ENCODE measurements at places on chromosomes 12 and 14.
A peak's percentile ranks its signal among the peaks of the same experiment; 100 is the strongest.

GRCh38 chr12:3222979-3223378, 145.8 kb downstream of the TSPAN9 start:
- DNase-seq = no peak

DNA sequence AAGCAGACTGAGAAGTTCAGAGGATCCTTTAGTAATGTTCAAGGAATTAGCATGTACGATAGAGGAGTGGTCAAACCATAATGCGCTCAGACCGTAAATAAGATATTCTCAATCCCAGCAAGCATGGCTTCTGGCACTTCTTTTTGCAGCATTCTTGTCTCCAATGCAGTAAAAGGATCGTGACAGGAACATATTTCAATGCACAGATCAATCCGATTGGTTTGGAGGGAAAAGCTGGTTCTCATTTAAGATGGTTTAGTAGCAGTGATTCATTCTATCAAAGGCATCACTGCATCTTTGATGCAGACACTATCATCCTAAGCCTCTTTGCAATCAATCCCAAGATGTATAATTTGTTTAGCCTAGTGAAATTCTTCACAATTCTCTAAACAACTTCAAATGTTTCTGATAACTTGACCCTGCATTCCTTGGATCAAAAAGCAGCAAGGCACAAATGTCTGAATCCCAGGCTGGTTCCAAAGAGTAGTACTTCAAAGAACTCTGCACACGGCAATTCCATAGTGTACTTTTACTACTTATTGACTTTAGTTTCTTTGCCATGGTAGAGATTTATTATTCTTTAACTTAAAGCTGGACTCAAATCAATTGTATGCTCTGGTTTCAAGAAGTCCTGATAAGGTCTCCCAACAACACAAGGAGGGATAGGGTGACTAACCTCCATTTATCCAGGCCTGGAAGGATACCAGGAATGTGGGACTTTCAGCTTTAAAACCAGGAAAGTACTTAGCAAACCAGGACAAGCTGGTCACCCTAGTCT, 96.8 kb upstream of the MDM1 start:
- DNase-seq = no peak

GRCh38 chr12:22518060-22518719, 26.2 kb downstream of the C2CD5 start:
- DNase-seq = peak; percentile 27

- no peak for DNase-seq
Observed at GRCh38 chr12:6757028-6757690, 4.2 kb upstream of the MLF2 start.

GRCh38 chr14:53603994-53604393, 352.6 kb downstream of the BMP4 start:
- no peak for DNase-seq

GRCh38 chr12:50166799-50167048, 445 bp downstream of the CERS5 start:
- DNase-seq = no peak

- no peak for DNase-seq
Observed at GRCh38 chr12:64610660-64611340, 505 bp downstream of the RASSF3 start.

DNA sequence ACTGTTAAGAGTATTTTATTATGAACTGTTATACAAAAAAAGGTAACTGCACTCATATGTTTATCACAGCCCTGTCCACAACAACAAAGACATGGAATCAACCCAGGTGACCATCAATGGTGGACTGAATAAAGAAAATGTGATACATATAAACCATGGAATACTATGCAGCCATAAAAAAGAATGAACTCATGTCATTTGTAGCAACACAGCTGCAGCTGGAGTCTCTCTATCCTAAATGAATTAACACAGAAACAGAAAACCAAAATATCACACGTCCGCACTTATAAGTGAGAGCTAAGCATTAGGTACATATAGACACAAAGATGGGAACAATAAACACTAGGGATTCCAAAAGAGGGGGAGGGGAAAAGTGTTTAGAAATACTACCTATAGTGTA, 95.8 kb downstream of the BCAT1 start:
- no peak for DNase-seq

DNA sequence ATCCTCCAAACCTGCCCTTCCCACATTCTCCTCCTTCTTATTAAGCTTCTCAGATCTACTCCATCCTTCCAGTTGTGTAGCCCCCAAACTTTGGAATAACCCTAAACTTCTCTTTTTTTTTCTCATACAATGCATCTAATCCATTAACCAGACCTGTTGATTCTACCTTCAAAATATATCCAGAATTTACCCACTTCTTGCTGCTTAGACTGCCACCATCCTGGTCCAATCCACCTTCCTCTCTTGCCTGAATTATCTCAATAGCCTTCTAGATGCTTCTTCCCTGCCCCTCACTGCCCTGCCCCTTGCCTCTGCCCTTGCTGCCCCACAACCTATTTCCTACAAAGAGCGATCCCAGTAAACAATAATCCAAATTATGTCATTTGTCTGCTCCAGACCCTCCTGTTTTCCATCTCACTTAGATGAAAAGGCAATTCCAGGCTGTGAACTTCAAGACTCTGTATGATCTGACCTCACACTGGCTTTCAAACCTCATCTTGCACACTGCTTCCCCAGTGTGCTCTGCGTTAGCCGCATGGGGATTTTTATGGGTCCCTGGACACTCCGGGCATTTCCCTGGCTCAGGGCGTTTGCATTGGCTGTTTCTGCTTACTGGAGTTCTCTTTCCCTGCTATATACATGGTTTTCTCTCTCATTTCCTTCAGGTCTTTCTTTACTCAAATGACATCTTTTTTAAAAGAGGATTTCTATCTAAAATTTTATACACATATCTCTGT, 42.6 kb upstream of the HIF1A start:
- no peak for DNase-seq

DNA sequence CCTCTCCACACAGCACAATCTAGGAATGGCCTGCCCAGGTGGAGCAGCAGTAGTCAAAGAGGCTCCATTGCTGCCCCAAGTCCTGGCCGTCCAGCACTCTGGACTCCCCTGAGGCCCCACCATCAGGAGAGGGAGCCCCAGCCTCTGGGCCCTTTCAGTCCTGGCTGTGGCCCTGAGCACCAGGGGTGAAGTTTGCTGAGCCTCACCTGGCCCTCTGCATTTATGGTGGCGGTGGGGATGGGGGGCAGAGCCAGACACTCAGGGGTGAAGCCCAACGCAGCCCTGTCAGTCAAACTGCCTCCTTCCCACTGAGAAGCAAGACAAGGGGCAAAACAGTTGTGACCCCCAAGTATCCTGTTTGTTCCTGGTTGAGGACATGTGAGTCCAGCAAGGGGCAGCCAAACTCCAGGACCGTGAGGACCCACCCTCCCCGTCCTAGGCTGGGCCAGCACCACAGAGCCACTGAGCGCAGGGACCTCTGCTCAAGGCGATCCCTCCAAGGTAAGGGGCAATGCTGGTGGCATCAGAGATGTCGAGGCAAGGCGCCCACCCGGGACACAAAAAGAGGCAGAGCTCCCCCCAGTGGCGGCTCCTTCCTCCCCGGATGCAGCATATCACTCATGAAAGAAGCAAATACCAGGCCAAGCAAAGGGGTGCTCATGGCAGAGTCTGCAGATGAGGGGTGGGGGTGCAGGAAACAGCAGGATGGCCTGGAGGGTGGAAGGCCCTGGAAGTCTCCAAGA, 4.8 kb upstream of the AMN start:
- no peak for DNase-seq

Measured in astrocyte of the cerebellum (primary cell).